T-helper 22 cell (primary cell): ENCODE measurements at places on chromosomes 7 and 10.

- DNase-seq = no peak
Observed at GRCh38 chr7:27897001-27897400, 157.0 kb downstream of the TAX1BP1 start.

DNA sequence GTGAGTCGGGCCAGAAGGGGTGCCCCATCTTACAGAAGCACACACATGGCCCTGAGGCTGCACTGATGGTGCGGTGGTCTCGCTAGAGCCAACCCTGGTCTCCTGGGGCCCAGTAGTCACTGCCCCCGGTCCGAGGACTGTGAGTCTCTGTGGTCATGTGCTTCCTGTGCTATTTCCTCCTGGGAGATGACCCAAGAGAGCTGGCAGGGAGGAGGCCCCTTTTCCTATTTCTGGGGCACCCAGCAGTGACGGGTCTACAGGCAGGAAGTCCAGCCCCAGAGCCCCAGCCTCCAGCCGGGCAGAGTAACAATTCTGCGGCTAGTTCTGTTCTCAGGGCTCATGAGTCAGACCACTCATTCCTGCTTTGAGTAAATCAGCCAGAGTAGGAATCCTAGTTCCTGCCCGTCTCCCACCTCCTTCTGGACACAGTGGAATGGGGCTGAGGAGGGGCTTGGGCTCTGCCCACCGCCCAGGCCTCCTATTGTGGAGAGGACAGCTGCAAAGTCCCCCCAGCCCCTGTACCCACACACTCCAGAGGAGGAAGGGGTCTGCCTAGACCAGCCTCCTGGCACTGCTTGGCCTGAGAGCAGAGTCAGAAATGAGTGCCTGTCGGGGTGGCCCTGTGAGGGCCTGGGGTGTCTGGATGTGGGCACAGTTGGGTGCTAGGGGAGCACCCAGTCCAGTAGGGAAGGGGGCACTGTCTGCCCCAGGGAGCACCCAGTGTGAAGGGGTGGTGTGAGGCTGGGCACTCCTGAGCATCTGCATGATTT is 80.5 kb upstream of the PPIF start:
- no peak for DNase-seq

DNA sequence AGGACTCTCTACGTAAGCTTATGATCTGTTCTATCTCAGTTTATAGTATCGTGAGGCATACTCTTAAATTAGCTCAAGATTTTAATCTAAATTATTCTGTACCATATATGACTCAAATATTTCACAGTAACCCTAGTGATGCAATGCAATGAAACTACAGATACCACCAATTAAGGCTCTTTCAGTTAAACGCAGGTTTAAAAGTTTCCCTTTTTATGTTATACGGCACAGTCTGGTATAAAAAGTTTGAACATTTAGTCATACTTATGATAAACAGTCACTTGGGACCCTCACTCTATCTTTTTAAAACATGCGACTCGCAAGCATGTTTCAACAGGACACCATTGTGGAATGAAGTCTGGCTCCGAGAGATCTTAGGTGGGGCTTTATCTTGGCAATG is 107.2 kb downstream of the CDK6 start:
- no peak for DNase-seq

DNA sequence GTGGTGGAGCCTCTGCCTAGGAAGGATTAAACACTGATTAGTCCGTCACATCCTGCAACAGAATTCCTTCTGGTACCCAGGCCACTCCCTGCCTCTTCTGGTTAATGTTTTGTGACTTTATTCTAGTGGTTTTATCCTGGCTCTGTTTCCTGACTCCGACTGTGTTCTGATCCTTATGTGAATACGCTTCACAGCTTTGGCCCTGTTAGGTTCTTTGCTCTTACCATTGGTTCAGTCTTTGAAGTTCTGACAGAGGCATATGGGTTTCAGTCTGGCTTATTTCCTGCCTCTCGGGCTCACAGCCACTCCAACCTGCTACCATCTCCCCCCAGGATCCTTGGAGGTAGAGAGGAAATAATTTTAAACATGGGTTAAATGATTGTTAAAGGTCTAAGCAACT is 23.2 kb upstream of the FGL2 start:
- no peak for DNase-seq

DNA sequence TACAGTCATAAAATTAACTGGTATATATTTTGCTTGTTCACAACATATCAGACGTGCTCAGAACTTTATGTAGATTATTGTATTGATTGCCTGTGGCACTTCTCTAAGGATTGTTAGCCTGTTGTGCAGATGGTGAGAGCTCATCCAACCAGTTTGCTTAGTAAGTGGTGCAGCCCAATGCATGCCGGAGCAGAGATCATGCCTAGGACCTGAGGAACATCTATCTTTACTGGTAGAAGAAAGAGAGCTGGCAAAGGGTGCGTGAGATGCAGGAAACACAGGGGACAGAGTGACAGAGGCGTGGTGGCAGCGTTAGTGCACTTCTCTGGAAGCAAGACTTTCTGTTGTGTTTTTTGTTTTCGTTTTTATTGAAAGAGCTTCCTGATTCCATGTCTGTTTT is 35.9 kb downstream of the CCM2 start:
- DNase-seq = no peak

GRCh38 chr7:710161-710560 is 16.3 kb upstream of the DNAAF5 start:
- no peak for DNase-seq

DNA sequence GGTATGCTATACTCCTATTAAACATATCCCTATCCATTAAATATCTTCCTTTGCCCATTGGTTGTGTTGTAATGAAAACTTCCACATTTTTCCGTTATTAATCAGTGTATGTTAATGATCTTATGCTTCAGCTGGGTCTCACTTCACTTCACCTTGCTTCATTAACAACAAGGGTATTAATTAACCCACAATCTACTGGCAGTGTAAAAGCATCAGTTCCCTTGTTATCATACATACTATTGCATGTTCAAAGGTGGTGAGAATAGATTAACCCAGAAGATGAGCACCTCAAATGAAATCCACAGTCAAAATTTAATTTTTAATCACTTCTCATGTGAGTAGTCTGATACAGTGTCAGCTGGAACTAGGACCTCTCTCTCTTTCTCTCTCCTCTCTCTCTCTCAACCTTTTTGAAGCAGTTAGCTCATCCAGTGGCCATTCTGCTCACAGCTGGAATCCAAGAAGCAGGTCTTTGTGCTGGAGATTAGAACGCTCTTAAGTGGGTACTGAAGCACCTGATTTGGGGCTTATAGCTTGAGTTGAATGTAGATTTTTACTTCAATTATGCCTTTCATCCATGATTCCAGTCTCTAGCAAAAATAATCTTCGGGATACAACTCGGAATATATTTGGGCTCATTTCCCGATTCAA is 172.3 kb downstream of the RAPGEF5 start:
- DNase-seq = no peak

GRCh38 chr10:88744002-88744401 is 15.8 kb upstream of the LIPN start:
- no peak for DNase-seq

DNA sequence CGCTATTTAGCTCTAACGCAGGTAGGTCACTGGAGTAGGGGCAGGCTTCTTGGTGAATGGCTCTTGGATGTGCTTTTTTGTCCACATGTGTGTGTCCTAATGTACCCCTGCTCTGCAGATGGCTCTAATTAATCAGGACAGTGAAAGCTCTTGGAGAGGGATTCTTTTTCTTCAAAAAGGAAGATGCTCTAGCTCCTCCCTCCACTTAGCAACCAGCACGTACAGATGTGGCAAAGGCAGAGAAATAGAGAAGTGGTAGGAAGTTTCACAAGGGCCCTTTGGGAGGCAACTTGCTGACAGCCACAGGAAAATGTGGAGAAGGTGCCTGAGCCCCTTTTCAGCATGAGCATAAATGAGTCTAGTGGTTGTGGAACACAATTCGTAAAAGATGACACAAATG is 221.7 kb downstream of the PLXNA4 start:
- DNase-seq = no peak

GRCh38 chr10:95536017-95536416 is 25.2 kb downstream of the SORBS1 start:
- no peak for DNase-seq

GRCh38 chr7:134462337-134462925 is 3.5 kb upstream of the AKR1B1 start:
- DNase-seq = no peak

GRCh38 chr7:107133396-107133795 is 35.4 kb upstream of the HBP1 start:
- no peak for DNase-seq

- no peak for DNase-seq
Observed at GRCh38 chr7:44150966-44151941, 10.1 kb upstream of the MYL7 start.
